ENCODE measurements at places on chromosomes 5 and 9.

GRCh38 chr5:169778622-169779596 lies 141.8 kb downstream of the DOCK2 start:
- DNase-seq = no peak

DNA sequence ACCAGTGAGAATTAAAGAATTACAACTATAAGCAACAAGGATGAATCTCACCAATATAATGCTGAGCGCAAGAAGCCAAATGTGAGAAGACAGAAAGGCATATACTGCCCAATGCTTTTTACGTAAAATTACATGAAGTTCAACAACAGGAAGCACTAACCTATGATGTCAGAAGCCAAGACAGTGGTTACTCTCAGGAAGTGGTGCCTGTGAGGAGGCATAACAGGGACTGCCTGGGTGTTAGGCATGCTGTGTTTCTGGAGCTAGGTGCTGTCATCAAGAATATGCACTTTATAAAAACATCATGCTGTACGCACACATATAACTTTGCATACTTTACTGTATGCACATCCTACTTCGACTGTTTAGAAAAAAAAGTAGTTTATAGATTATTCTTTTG lies 30.1 kb downstream of the FRMD3 start:
- no peak for DNase-seq

- no peak for DNase-seq
These were observed 96.0 kb downstream of the SLIT3 start for GRCh38 chr5:169204788-169205400.

GRCh38 chr9:121383715-121384114 lies 13.7 kb upstream of the STOM start:
- DNase-seq = no peak

GRCh38 chr5:126369995-126370731 lies 53.0 kb upstream of the GRAMD2B start:
- DNase-seq = no peak

DNA sequence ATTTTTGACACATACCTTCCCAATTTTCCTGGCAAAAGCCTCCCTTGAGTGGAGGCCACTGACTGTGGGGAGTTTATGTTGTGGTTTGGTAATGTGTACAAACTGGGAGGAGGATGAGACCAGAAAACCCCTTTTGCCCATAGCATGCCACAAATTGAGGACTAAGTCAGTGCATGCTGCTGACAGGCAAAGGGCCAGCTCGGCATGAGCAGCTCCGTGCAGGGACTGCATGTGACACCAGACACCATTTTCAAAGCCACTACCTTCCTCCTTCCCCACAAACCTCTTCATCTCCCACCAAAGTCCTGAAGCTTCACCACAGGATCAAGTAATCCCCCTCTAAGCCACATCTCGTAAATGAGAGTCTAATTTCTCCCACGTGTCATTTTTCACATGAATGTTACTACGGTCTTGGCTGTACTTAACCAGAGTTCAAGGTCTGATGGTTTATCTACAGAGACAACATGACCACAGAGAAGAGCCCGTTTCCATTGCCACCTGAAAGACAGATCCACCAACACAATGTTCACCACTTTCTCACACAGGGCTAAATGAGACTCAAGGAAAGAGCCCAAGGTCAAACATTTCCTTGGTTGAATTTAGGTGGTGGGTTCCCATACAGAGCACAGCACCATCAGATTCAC lies 106.5 kb downstream of the NFIB start:
- DNase-seq = no peak

All from WERI-Rb-1 (cell line).